CMK (cell line): ENCODE measurements at places on chromosomes 3 and 15.

DNA sequence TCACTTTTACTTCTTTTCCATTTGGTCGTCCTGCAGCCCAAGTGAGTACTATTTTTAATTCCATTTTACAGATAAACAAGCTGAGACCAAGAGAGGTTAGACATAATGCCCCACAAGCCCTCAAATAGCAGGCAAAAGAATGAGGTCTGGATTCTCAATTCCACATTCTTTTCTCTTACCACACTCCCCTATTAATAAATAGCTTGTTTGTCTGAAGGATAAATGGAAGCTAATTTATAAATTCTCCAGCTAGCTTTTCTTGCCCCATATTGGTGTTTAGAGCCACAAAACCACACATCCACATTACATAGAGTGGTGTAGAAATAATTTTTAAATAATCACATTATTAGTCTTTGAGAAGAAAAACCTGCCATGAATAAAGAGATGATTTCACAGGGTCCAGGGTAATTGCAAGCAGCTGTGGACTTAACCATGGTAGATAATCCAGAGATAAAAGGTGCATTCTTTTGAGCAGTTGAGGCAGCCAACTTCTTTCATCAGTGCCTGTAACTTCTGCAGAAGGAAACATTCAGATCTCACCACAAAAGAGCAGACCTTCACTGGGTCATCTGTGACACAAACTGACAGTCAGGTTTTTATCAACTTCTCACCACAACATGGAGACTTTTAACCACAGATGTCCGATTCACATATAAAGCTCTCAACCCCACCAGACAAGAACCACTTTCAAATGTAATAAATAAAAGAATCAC lies 313.4 kb upstream of the STT3B start:
- peak; percentile 36 for DNase-seq

GRCh38 chr3:87694678-87695077 lies 364.1 kb downstream of the CGGBP1 start:
- DNase-seq, result no peak

DNA sequence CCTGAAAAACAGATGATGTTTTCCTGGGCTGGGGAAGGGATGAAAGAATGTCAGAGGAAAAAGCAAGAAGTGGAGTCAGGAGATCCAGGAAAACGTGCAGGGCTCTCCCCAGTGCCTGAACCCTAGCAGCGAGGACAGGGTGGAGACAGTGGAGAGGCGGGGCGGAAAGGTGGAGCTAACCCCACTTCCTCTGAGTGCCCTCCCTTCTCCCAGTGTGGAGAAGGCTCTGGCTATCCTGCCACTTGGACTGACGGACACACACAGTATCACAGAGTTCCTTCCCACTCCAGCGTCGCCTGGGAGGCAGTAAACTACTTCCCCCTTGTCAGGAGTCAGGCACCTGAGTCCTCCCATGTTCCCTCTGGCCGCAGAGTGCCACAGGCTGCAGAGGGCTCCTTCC lies 125.3 kb upstream of the CHRNA7 start:
- no peak for DNase-seq

GRCh38 chr15:100596792-100597191 lies 5.2 kb downstream of the LINS1 start:
- peak; percentile 66 for DNase-seq

DNA sequence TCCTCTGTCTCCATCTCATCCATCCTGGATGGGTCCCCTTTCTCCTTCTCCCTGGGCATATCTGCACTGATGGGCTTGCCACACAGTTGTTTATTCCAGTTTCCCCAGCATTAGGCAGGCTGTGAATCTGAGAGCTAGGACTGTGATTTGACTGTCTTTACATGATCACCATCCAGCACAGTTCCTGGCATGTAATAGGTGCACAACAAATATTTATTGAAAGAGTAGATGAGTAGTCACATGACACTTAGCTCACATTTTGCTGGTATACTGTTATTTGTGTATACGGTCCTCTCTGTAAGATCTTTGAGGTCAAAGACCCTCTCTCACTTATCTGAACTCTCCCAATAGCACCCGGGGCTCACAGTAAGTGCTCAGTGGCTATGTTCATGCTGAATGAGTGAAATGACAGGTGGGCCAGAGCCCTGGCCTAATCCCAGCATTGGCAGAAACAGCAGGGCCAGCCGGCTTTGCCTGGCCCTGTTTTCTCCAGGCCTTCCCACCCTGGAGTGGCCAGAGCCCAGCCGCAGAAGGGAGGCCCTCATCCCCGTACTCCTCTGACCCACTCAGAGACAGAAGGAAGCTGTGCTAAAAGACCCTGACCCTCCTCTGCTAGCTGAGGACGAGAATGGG lies 16.2 kb upstream of the BAHD1 start:
- DNase-seq, result no peak

DNA sequence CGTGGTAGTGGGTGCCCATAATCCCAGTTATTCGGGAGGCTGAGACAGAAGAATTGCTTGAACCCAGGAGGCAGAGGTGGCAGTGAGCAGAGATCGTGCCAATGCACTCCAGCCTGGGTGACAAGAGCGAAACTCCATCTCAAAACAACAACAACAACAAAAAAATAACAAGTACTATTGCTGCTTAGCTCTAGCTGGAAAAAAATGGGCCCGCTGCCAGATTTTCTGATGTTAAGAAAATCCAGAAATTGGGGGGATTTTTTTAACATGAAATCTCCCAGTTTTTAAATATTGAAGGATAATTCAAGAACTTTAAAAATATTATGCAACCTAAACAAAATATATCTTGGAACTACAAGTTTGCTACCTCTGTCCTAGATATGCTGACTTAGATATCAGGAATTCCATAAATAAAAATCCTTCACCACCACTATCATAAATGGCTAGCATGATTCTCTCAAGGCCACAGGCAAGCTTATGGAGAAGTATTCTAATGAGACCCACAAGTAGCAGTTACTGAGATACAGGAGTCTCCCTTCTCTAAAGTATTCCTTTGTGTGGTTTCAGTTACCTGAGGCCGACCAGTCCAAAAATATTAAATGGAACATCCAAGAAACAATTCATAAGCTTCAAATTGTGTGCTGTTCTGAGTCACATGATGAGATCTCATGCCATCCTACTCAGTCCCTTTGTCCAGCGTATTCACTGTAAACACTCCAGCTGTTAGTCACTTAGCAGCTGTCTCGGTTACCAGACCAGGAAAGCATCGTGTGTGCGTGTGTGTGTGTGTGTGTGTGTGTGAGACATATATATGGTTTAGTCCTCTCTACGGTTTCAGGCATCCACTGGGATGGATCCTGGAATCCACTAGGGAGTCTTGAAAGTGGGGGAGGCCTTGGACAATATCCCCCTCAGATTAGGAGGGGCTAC lies 277.2 kb downstream of the TBL1XR1 start:
- DNase-seq, result no peak

DNA sequence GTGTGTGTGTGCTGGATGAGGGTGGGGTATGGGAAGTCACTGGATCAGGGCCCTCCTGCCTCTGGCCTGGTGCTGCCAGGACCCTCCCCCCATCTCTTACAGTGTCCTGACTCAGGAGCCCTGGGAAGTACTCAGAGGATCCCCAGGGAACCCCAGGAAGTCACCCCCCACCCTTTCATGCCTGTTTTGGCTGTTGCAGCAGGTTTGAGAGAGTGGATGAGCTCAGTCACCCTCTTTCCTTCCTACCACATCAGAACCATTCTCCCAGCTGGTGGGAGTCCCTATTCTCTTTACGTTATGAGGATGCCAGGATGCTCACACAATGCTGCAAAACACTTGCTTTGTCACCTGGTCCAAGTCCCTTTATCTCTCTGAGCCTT lies 59.0 kb downstream of the BDH1 start:
- no peak for DNase-seq
